ENCODE measurements at places on chromosomes 5 and 9.

DNA sequence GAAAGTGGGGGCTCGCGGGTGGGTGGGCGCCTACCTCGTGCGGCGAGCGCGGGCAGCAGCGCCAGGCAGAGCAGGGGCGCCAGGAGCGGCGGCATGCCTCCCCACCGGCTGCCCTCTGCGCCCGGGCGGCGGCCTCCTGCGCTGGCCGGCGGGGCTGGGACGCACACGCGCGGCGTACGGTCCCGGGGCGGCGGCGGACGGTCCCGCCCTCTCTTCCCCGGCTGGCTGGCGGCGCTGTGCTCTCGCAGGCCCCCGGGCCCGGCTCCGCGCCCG lies 220 bp downstream of the NOTCH1 start:
- H3K27ac ChIP-seq, result peak overlapping the region; percentile 76
- peak overlapping the region; percentile 89 for H3K4me3 ChIP-seq
- no peak for DNase-seq
- peaks cover 77% of the 10 kb centered on the region for H3K4me1 ChIP-seq
- H3K27me3 ChIP-seq, result no peaks in the 10 kb centered on the region

GRCh38 chr9:74865177-74865576 lies 22.5 kb downstream of the TRPM6 start:
- no peak overlapping the region for H3K4me3 ChIP-seq
- H3K27me3 ChIP-seq, result no peaks in the 10 kb centered on the region
- peaks cover 11% of the 10 kb centered on the region for H3K4me1 ChIP-seq
- H3K27ac ChIP-seq, result no peak overlapping the region
- no peaks in the 10 kb centered on the region for H3K36me3 ChIP-seq

DNA sequence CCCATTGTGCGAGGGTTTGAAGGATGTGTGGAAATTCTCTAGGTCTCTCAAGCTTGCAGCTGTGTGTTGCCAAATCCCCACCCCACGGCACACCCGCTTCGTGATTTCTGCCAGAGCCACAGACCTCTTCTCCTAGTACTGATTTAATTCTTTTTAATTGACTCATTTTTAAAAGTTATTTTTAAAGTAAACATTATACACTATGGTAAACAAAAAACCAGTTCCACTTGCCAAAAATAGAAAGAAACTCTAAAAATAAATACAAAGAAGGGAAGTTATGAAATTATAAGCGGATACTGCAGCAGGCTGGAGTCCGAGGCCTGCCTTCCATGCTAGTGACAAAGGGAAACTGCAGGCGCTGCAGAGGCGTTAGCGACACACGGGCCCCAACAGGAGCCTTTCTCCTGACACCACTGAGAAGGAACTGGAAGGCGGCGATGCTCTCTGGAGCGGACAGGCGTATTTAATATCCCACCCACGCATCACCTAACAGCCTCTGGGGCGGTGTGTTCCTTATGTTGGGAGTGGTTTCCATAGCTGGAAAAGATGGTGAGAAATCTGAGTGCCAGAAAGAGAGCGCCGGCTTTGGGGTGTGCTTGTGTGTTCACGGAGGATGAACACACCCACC lies 122.5 kb downstream of the COL23A1 start:
- H3K27ac ChIP-seq, result no peak overlapping the region
- no peaks in the 10 kb centered on the region for H3K27me3 ChIP-seq
- H3K36me3 ChIP-seq, result no peaks in the 10 kb centered on the region
- H3K4me3 ChIP-seq, result peak overlapping the region; percentile 26

DNA sequence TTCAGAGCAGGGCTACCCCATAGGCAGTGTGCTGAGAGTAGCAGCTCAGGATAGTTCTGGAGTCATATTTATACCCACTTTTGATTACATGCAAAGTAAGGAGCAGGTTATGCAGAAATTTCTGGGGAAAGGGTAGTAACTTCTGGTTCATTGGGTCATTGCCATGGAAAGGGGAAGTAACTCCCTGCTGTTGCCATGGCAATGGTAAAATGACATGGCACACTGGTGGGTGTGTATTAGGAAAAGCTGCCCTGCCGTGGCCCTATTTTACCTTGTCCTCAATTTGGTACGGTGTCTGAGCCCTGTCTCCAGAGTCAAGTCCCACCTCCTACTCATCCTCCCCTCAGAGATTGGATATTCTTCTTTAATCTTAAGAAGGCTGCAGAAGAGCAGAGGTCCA lies 526.7 kb upstream of the TYRP1 start:
- no peaks in the 10 kb centered on the region for H3K36me3 ChIP-seq
- H3K4me1 ChIP-seq, result no peaks in the 10 kb centered on the region
- H3K27me3 ChIP-seq, result no peaks in the 10 kb centered on the region
- no peak overlapping the region for H3K4me3 ChIP-seq
- H3K27ac ChIP-seq, result no peak overlapping the region

DNA sequence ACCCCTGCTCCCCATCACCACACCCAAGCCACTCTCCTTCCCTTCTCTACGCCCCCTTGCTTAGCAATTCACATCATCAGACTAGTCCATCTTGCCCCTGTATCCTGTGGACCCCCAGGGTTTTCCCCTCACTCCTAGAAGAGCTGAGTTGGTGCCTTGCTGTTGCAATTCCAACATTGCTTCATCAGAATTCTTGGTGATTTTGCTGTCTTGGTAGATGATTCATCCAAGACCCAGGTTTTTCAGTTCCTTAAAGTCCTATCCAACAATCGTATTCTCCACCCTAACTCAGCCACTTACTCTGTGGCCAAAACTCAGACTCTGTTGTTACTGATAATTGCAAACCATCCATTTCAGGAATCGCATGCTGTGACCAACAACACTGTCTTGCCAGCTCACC lies 21.4 kb upstream of the CCNJL start:
- DNase-seq, result no peak
- no peak overlapping the region for H3K4me3 ChIP-seq
- no peaks in the 10 kb centered on the region for H3K27me3 ChIP-seq
- H3K36me3 ChIP-seq, result no peaks in the 10 kb centered on the region
- H3K27ac ChIP-seq, result no peak overlapping the region
